ENCODE measurements at places on chromosomes 12 and 14. TPM values are rescaled to one million over a fixed set of nuclear protein-coding genes. Genes with fewer than 3 reads are reported as not detected.

Gene CCDC198
- total RNA-seq = not detected

Gene POTEM
- total RNA-seq = not detected

Gene HOXC6
- not detected for total RNA-seq

Gene PROX2
- total RNA-seq = not detected

Gene CLEC6A
- not detected for total RNA-seq

Gene CHGA
- total RNA-seq = not detected

Gene ACVRL1
- not detected for total RNA-seq

Gene HAL
- total RNA-seq = 0.37 TPM

Gene AHNAK2
- total RNA-seq = 0.02 TPM

Gene ANO2
- total RNA-seq = not detected

Gene MYH7
- 0.05 TPM for total RNA-seq

Gene ARG2
- total RNA-seq = 5.2 TPM

Gene SYNDIG1L
- total RNA-seq = not detected

All from activated T-helper 1 cell treated with anti-CD3 and anti-CD28 coated beads, Interleukin-12 subunit alpha, Interleukin-12 subunit beta, Interleukin-2, Interleukin-4 antibody, amounts not matched to agents 30 ng/mL and 10 ng/mL and 1 ng/mL, durations not matched to agents 14 hours and 24 hours and 36 hours (primary cell).